RWPE2 (cell line): ENCODE measurements at places on chromosomes 5 and 9.

GRCh38 chr9:68552700-68553476 is 12.2 kb upstream of the TMEM252 start:
- no peak for DNase-seq

DNA sequence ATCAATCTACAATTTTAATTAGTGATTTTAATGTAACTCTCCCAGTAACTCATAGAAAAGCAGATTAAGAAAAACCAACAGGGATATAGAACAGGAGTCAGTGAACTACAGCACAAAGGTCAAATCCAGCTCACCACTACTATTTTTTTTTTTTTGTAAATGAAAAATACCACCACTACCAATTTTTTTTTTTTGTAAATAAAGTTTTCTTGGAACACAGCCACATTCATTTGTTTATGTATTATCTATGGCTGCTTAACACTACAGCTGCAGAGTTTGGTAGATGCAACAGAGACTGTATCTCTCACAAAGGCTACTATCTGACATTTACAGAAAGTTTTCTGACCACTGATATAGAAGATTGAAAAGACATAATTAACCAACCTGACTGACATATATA is 11.7 kb downstream of the ZNF510 start:
- no peak for DNase-seq

DNA sequence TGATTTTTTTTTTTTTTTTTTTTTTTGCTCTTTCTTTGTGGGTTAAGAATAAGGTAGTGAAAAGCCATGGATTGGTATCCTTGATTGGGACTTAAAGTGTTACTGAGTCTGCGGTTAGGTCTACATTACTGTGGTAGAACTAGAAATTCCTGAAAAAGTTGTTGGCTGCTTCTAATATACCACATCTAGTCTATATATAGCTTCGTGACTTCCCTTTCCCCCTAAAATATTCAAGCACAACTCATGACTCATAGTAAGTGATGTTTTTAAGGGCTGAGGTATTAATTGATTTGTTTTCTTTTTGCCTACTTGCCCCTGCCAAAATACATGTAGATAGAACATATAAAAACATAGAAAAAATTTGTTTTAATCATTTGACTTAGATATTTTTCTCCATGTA is 247.6 kb downstream of the TMEM232 start:
- DNase-seq: no peak

DNA sequence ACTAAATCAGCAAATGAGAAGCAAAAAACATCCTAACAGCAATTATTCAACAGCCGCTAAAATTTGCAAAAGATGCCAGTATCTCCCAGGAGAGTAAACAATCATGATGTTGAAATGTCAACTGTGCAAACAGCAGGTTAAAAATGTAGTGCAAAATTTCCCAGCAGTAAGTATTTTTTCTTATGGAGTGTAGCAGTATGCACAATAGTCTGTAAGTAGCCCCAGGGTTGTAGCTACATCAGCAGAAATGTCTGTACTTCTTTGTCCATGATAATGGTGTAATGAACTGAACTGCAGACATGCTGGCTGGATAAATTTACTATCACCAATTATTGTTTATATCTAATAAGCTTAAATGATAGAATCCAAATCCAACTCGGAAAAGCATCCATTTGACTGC is 31.4 kb downstream of the GRIN3A start:
- DNase-seq: no peak

DNA sequence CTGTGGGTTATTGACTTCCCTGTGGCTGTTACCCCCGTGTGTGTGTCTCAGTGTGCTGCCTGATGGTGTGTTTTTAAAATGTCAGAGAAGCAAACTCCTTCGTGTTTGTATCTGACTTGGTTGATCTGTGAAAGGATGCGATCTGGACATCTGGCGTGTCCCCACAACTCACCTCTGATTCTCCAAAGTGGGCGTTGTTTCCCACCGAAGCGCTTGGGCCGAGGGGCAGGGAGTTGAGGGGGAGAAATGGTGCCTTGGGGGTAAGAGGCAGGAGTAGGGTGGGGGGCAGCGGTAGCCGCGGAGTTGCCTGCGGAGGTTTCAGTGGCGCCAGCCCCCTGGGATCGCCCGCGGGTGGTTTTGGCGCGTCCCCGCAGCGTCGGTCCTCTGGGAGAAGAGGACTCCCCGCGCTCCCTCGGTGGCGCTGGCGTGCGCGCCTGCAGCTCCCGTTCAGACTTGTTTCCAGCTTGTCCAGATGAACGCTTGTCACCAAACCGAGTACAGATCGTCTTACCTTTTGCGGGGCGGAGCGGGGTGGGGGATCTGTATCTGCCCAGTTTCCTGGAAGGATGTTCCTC is 1.1 kb downstream of the MAST4 start:
- DNase-seq: peak; percentile 56

- DNase-seq: no peak
Measured at GRCh38 chr9:93187047-93187446, 3.1 kb downstream of the WNK2 start.

- no peak for DNase-seq
Measured at GRCh38 chr9:19568946-19569345, 160.1 kb downstream of the ACER2 start.

DNA sequence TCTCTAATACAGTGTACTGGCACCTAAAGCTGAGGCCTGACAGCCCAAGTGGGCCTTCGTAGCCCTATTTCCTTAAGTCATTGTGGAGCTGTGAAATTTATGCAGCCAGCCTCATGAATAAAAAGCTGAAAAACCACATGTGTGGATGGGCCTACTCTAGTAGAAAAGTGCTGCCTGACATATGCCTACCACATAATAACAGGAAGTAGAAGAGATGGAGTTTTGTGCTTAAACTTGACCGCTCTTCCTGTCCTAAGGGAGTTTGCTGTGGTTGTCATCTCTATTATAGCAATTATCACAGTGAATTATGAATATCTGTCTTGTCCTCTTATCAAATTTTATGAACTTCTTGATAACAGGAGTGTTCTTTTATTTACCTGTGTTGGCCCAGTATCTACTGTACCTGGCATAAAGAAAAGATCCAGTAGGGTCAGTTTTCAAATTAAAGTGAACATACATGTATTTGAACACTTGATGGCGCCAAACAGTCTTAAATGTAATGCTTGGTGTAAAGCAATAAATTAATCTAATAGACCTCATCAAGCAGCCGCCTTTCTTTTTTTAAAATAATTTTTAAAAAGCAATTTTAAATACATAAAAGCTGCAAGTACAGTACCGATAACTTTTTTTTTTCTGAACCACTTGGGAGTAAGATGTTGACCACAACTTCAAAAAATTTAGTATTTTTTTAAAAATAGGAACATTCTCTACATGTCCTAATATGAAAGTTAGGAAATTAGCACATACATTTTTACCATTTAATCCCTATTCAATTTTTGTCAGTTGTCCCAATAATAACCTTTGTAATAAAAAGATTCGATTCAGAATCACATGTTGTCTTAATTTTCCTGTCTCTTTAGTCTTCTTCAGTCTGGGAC is 51.0 kb downstream of the FKTN start:
- DNase-seq: no peak

GRCh38 chr5:141565826-141566570 is 52.8 kb downstream of the DIAPH1 start:
- DNase-seq: no peak
